ENCODE measurements at places on chromosomes 16 and 17. TPM values are rescaled to one million over a fixed set of nuclear protein-coding genes. Genes with fewer than 3 reads are reported as not detected.

KRT33B gene
- polyA plus RNA-seq = 0.44 TPM

GRCh38 chr16:46691726-46692125, 2.3 kb downstream of the ORC6 start:
- peaks cover 11% of the 10 kb centered on the region for H3K4me1 ChIP-seq
- no peak for DNase-seq
- peaks cover 8% of the 10 kb centered on the region for H3K36me3 ChIP-seq
- no peaks in the 10 kb centered on the region for H3K27me3 ChIP-seq

- H3K36me3 ChIP-seq = peaks cover 2% of the 10 kb centered on the region
- no peaks in the 10 kb centered on the region for H3K27me3 ChIP-seq
- DNase-seq = no peak
- H3K4me1 ChIP-seq = peaks cover 36% of the 10 kb centered on the region
Measured at GRCh38 chr17:45298546-45299285, 18.1 kb downstream of the MAP3K14 start.

DNA sequence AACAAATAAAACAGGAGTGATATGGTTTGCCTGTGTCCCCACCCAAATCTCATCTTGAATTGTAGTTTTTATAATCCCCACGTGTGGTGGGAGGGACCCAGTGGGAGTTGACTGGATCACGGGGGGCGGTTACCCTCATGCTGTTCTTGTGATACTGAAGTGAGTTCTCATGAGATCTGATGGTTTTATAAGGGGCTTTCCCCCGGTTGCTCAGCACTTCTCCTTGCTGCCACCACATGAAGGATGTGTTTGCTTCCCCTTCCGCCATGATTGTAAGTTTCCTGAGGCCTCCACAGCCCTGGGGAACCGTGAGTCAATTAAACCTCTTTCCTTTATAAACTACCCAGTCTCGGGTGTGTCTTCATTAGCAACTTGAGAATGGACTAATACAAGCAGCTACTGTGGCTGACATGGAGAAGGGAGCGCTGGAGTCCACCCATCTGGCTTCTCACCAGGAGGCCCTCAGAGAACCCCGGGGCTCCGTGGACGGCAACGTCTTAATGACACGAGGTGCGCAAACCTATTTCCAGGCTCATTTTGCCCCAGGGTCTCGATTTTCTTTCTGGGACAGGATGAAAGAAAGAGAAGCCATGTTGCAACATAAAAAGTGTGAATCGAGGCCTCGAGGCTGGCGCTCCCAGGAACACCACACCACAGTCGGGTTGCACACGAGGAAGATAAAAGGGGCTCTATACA, 129.5 kb downstream of the DYNLRB2 start:
- H3K36me3 ChIP-seq = no peaks in the 10 kb centered on the region
- no peak for DNase-seq
- H3K27me3 ChIP-seq = no peaks in the 10 kb centered on the region
- peaks cover 3% of the 10 kb centered on the region for H3K4me1 ChIP-seq
- no peak overlapping the region for H3K27ac ChIP-seq

DNA sequence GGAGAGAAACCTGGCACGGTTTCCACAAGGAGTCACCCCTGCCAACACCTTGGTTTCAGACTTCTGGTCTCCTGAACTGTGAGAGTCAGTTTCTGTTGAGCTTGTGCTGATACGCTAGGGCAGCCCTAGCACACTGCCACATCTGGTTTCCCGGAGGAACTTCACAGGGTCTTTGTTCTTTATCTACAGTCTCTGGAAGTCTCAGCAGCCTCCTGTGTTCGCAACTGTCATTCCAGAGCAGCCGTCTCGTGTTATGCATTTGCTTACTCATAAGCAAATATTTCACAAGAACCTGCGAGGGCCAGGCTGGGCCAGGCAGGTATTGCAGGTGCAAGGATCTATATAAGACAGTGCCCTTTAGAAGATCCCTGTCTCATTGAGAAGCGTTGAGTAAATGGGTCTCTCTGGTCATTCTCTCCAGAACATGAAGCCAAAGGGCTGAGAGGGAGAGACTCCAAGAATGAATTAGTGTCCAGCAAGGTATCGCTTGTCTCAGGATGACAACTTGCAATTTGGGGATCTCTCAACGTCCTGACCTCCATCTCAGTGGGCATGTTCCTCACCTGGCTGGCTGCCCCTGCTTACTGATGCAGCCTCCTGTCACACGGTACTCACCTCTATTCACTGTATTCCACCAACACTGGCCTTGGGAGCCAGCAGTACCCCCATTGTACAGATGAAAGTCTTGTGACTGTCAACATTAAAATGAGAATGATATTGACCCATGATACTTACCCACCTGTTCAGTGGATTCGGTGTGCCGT, 141.2 kb downstream of the WWOX start:
- no peaks in the 10 kb centered on the region for H3K27me3 ChIP-seq
- no peak overlapping the region for H3K27ac ChIP-seq
- DNase-seq = no peak
- H3K4me1 ChIP-seq = no peaks in the 10 kb centered on the region

MSLN gene
- polyA plus RNA-seq = 0.24 TPM

- no peaks in the 10 kb centered on the region for H3K36me3 ChIP-seq
- no peak overlapping the region for H3K27ac ChIP-seq
- H3K4me3 ChIP-seq = no peak overlapping the region
- H3K27me3 ChIP-seq = no peaks in the 10 kb centered on the region
- H3K4me1 ChIP-seq = no peaks in the 10 kb centered on the region
- no peak for DNase-seq
Measured at GRCh38 chr17:73135766-73136165, 29.0 kb upstream of the SSTR2 start.

Data from spinal cord (tissue), 10 donors.